NCI-H82 (cell line): ENCODE measurements at places on chromosomes 7 and 10.

GRCh38 chr10:3813986-3814837 lies 29.2 kb upstream of the KLF6 start:
- DNase-seq, result no peak

DNA sequence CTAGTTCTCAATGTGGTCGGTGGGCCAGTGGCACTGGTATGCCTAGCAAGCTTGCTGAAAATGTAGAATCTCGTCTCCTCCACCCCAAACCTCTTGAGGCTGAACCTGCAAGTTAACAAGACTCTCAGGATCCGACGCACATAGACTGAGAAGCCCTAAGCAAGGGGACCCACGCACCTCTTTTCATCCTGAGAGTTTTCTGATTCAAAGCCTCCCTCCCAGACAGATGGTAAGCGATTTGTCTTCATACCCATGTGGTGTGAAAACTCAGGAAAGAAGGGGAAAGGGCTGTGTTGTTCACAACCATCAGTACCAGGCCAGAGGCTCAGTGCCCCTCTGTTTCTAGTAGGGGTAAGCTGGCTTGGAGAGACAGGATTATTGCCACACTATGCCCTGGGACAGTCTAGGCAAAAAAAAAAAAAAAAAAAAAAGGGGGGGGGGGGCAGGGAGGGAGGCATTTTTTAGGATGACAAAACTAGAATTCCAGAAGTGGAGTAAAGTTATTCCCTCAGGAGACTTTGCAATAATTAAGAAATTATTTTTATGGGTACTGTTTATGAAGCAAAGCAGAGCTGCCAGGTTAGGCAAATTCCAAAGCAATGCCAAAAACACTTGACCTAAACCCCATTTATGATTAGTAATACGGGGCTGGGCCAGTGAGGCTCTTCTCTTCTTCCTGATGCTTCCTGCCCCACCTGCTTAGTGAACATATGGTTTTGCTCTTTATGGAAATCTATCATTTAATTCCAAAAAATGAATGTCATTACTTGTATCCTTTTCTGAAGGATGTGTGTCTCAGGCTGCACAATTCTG lies 117.6 kb upstream of the PDLIM1 start:
- no peak for DNase-seq

GRCh38 chr10:132712743-132713142 lies 73.2 kb downstream of the NKX6-2 start:
- DNase-seq, result no peak

- DNase-seq, result no peak
Measured at GRCh38 chr10:3046981-3047547, 20.3 kb upstream of the PFKP start.

GRCh38 chr10:13221572-13221971 lies 12.6 kb downstream of the UCMA start:
- no peak for DNase-seq

- DNase-seq, result no peak
Measured at GRCh38 chr7:137908106-137908505, 61.3 kb upstream of the DGKI start.
